Ovary (tissue), 10 donors: ENCODE measurements at places on chromosomes 12 and 14. TPM values are rescaled to one million over a fixed set of nuclear protein-coding genes. Genes with fewer than 3 reads are reported as not detected.

Gene MEG3
- total RNA-seq, result 186 TPM

Gene IFNG
- total RNA-seq, result not detected

Gene SLC7A7
- total RNA-seq, result 2.3 TPM

Gene CYP27B1
- total RNA-seq, result 1.0 TPM

Gene KRT3
- not detected for total RNA-seq

Gene TMEM132C
- total RNA-seq, result 9.4 TPM

Gene PLCZ1
- total RNA-seq, result not detected

Gene OR4E2
- not detected for total RNA-seq

GRCh38 chr14:76640923-76641395 lies 120.3 kb upstream of the VASH1 start:
- no peak overlapping the region for H3K4me3 ChIP-seq
- no peaks in the 10 kb centered on the region for H3K36me3 ChIP-seq
- no peak overlapping the region for H3K27ac ChIP-seq
- no peak for DNase-seq
- no peaks in the 10 kb centered on the region for H3K27me3 ChIP-seq

- H3K4me1 ChIP-seq, result peaks cover 11% of the 10 kb centered on the region
- peak overlapping the region; percentile 82 for H3K4me3 ChIP-seq
- H3K36me3 ChIP-seq, result no peaks in the 10 kb centered on the region
- peak overlapping the region; percentile 97 for H3K27ac ChIP-seq
These were observed 1.1 kb downstream of the SCAF11 start for GRCh38 chr12:45989287-45989686.

DNA sequence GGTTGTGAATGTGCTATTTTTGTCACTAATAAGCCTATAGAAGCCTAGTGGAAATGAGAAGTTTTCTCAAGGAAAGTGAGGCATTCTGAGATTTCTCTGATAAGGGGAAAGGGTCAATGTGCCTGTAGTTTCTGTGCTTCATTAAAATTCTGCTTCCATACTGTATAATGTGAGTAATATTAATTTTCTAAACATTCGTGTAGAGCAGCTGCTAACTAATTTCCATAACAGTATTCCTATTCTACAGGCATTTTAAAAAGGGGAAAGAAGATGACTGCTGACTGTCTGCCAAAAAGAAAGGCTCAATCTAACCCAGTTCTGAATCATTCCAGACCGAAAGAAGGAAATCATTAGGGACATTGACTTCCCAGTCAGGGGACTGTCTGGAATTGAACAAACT lies 293.3 kb upstream of the TMPO start:
- no peaks in the 10 kb centered on the region for H3K36me3 ChIP-seq
- H3K4me1 ChIP-seq, result no peaks in the 10 kb centered on the region
- no peaks in the 10 kb centered on the region for H3K27me3 ChIP-seq
- H3K27ac ChIP-seq, result no peak overlapping the region

- DNase-seq, result no peak
- no peak overlapping the region for H3K27ac ChIP-seq
- H3K36me3 ChIP-seq, result no peaks in the 10 kb centered on the region
- H3K4me3 ChIP-seq, result no peak overlapping the region
- no peaks in the 10 kb centered on the region for H3K4me1 ChIP-seq
These were observed 30.7 kb downstream of the CEP290 start for GRCh38 chr12:88111074-88111652.

DNA sequence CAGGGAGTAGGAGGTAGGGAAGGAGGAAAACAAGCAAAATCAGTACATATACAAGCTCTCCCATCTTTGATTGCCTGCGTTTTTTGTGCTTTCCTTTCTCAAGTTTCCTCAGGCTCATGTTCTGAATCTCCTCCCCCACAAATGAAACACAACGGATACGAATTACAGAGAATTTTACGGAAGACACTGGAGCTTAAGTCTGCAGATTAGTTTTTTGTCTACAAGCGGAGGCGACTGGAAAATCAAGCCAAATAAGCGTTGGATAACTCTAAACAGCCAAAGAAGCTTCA lies 612 bp downstream of the WBP11 start:
- H3K4me1 ChIP-seq, result no peaks in the 10 kb centered on the region
- H3K36me3 ChIP-seq, result no peaks in the 10 kb centered on the region
- no peak for DNase-seq
- H3K27ac ChIP-seq, result peak overlapping the region; percentile 85

DNA sequence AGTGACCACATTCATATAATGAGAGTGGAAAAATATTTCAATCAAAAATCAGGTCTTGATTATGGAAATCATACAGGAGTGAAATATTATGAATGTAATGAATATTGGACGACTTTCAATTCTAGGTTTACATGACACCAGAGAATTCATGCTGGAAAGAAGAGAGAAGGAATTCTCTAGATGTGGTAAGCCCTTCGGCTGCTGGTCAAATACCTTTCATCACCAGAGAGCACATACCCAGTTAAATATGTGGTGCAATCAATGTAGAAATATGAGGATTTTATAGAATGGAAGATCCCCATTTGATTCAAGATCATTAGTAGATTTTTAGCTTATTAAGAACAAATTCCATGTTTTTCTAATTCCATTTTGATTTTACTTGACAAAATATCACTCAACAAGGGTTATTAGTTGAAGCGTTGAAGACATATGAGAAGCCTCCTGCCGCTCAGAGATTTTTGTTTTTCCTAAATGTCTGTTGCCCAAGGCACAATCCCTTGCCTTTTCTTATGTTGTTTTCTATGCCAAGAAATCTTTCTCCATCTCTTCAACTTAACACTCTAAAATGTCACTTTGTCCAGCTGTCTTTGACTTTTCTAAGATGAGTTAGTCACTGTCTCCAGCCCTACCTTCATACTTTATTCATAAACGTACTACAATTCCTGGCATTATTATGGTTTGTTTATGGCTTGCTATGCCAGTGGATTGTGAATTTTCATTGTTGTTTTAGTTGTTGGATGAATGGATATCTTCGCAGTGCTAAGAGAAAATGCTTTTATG lies 72.8 kb upstream of the ZDHHC17 start:
- no peak overlapping the region for H3K27ac ChIP-seq
- H3K4me3 ChIP-seq, result no peak overlapping the region
- no peaks in the 10 kb centered on the region for H3K36me3 ChIP-seq
- no peaks in the 10 kb centered on the region for H3K4me1 ChIP-seq

- no peak for DNase-seq
- H3K4me3 ChIP-seq, result no peak overlapping the region
- H3K4me1 ChIP-seq, result no peaks in the 10 kb centered on the region
- H3K27ac ChIP-seq, result no peak overlapping the region
These were observed 11.2 kb downstream of the PDE6H start for GRCh38 chr12:14984036-14984435.

GRCh38 chr14:82180139-82180538 lies 646.5 kb upstream of the SEL1L start:
- no peaks in the 10 kb centered on the region for H3K36me3 ChIP-seq
- no peaks in the 10 kb centered on the region for H3K4me1 ChIP-seq
- no peaks in the 10 kb centered on the region for H3K27me3 ChIP-seq
- no peak overlapping the region for H3K27ac ChIP-seq
- DNase-seq, result no peak

- no peaks in the 10 kb centered on the region for H3K27me3 ChIP-seq
- no peak overlapping the region for H3K4me3 ChIP-seq
- no peak overlapping the region for H3K27ac ChIP-seq
- DNase-seq, result no peak
These were observed 127.8 kb downstream of the BMP4 start for GRCh38 chr14:53828820-53829219.

DNA sequence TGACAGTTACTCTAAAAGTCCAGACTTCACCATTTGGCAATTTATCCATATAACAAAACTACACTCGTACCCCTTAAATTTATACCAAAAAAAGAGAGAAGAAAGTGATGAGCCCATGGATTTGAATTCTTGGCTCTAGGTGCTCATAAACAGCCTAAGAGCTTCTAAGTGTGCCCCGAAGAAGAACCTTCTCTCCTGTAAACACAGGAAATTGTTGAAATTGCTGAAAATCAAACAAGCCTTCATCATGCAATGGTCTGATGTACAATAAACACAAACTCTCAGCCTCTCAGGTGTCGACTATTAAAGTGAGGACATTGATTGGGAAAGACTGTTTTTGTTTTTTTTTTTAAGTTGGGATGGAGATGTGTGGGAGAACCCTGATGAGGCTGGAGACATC lies 21.8 kb downstream of the PDE6H start:
- DNase-seq, result no peak
- no peak overlapping the region for H3K27ac ChIP-seq
- no peak overlapping the region for H3K4me3 ChIP-seq

- no peak overlapping the region for H3K27ac ChIP-seq
- H3K4me3 ChIP-seq, result no peak overlapping the region
- no peak for DNase-seq
- H3K4me1 ChIP-seq, result peaks cover 29% of the 10 kb centered on the region
- H3K27me3 ChIP-seq, result no peaks in the 10 kb centered on the region
- no peaks in the 10 kb centered on the region for H3K36me3 ChIP-seq
These were observed 7.3 kb downstream of the CAND1 start for GRCh38 chr12:67276421-67276820.

DNA sequence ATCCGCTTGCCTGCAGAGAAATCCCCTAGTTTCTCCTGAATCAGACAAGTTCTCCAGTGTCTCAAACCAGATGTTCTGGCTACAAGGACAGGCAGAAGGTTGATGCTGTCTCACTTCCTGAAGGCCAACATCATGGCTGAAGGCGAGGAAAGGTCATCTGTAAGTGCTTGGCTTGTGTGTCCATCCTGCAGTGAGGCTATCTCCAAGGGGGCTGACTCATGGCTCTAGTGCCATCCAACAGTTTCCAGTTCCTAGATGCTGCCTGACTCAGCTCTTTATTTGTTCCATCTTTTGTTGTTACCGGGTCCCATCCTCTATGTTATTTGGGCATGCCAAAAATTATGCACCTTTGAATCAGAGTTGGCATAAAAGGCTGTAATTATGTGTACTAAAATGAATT lies 232.1 kb upstream of the TBX3 start:
- no peak overlapping the region for H3K27ac ChIP-seq
- DNase-seq, result no peak
- H3K36me3 ChIP-seq, result no peaks in the 10 kb centered on the region
- no peaks in the 10 kb centered on the region for H3K4me1 ChIP-seq
- no peaks in the 10 kb centered on the region for H3K27me3 ChIP-seq

DNA sequence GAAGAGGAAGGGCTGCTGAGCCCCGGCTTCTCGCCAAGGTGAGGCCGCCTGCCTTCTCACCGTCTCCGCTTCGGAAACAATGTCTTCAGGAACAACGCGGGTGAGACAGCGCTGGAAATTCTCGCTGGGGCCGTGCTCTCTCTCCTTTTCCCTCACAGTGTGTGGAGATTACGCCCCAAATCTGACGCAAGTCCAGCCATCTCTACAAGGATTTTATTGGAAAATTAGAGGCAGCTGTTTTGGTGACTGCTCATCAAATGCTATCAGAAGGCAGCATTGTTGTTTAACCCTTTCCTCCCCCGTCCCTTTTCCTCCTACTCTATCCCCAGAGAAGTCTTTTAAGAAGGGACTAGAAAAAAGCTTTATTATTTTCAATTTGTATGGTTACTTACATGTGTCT lies 53.5 kb downstream of the PIWIL1 start:
- H3K4me3 ChIP-seq, result no peak overlapping the region
- no peaks in the 10 kb centered on the region for H3K36me3 ChIP-seq
- H3K27ac ChIP-seq, result no peak overlapping the region
- no peaks in the 10 kb centered on the region for H3K4me1 ChIP-seq
- peaks cover 3% of the 10 kb centered on the region for H3K27me3 ChIP-seq

DNA sequence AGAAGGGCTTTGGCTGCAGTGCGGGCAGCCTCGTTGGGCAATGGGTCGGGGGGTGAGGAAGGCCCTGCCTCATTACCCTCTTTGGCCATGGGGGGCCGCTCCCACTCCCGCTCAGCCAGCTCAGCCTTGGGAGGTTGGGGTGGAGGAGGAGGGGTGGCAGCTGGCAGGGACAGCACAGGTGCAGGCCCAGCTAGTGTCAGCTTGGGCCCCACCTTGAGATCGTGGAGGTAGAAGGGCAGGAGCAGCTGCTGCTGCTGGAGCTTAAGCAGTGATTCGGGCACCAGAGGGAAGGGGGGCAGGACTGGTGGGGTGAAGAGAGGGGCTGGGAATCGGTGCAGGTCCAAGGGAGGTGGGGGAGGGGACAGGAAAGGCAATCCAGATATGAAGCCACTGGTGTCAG lies 26.0 kb downstream of the ZFHX2 start:
- no peak for DNase-seq
- no peak overlapping the region for H3K27ac ChIP-seq
- H3K4me3 ChIP-seq, result no peak overlapping the region

DNA sequence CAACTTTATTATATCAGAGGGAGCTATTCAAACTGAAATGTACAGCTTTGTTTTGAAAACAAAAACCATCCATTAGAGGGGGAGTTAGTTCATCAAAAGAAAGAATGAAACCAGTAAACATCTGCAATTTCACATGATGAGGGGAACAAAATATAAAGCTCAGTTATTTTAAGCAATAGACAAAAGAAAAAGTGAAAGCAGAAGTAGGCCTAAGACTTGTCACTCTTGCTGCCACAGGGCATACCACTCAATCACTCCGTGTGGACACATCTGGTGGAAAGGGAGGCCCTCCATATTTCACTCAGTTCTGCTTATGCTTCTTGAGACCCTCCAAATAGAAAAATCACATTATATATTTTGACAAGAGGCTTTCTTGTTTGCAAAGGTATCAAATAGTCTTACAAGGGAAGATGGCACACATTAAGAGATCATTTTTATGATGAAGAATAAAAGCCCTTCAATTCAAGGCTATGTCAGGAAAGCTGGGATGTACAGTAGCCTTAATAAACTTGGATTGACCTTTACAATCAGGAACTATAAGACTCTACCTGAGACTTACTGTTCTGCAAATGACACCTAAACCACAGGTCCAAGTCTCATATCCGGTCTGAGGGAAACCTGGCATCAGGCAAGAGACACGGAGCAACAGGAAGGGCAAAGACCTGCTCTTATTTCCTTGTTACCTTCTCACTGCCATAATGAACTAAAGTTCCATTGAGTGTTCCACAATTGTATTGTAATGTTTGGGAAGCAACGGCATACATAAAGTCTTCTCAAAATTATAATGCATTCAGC lies 222.5 kb upstream of the GRIP1 start:
- no peak for DNase-seq
- no peak overlapping the region for H3K4me3 ChIP-seq
- no peaks in the 10 kb centered on the region for H3K36me3 ChIP-seq
- H3K4me1 ChIP-seq, result no peaks in the 10 kb centered on the region

- H3K4me1 ChIP-seq, result peaks cover 13% of the 10 kb centered on the region
- no peaks in the 10 kb centered on the region for H3K36me3 ChIP-seq
- no peak for DNase-seq
- no peak overlapping the region for H3K27ac ChIP-seq
- H3K4me3 ChIP-seq, result no peak overlapping the region
These were observed 1.7 kb downstream of the PRPF40B start for GRCh38 chr12:49624921-49625577.
